SJSA1 (cell line): ENCODE measurements at places on chromosomes 12 and 14.
A peak's percentile ranks its signal among the peaks of the same experiment; 100 is the strongest.

GRCh38 chr12:111976291-111976690, 36.7 kb downstream of the TMEM116 start:
- DNase-seq: no peak

DNA sequence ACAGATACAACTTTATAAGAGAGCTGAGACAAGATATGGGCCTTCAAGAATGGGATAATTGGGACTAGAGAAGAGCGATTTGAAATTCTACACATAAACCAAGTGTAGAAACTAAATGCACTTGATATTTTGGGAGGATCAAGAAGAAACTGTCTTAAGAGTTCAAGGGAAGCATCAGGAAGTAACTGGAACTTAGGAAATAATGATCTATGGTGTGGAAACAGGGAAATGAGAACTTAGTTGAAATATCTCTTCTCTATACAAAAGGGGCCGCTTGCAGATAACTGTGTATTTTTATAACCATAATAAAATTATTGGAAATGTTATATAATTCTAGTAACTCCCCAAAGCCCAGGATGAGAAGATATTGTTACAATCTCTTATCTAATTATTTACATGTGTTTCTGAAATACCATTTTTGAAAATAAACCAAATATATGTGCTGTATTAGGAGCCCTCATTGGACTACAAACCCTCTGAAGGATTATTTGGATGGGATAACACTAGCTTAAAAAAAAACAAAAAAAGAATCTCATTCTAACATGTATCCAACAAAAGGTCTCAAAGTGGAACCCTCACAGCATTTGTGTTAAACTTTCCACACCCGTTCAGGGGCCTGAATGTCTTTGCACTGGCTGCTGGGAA, 84.7 kb upstream of the FLRT2 start:
- no peak for DNase-seq

DNA sequence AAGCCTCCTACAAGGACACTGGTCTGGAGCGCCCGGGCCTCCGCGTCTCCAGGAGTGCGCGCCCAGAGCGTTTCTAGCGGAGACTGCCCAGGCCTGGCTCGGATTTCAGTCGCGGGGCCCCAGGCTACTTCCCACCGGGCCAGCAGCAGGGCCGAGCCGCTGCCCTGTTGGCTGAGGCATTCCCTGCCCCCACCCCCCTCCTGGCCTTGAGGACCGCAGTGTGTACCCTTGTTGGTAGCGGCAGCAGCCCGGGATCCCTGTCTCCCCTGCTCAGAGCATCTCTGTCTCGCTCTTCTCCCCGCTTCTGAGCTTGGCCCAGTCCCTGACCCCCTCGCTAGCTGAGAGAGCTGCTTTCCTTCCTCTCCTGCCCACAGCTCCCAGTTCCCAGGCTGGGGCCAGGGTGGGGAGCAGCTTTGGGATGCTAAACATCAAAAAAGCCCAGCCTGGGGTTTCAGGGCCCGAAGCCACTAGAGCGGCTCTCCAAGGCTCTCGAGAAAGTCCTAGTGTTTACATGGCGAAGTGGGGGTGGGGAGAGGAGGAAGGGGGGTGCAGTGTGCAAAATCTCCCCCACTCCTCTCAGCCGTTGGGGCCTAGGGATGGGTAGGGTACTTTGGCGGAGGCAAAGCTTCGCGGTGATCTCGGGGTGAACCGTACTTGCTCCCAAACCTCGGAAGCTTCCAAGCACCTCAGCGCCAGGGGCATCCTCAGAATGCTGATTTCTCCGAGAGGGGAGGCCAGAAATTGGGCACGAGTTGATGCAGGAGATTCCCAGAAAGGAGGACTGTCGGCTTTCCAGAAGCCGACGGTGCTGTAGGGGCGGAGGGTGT, 6.4 kb downstream of the NKX2-1 start:
- DNase-seq: no peak

- DNase-seq: no peak
These were observed 7.1 kb downstream of the ERG28 start for GRCh38 chr14:75653563-75653962.

DNA sequence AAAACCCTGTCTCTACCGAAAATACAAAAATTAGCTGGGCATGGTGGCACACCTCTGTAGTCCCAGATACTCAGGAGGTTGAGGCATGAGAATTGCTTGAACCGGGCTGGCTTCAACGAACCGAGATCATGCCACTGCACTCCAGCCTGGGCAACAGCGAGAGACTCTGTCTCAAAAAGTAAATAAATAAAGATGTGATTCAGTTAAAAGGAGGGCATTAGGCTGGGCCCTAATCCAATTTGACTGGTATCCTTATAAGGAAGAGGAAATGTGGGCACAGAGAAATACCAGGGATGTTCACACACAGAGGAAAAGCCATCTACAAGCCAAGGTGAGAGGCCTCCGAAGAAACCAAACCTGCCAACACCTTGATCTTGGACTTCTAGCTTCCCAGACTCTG, 10.1 kb upstream of the DCAF4 start:
- DNase-seq: no peak

- no peak for DNase-seq
These were observed 101.6 kb upstream of the TMEM132C start for GRCh38 chr12:128165387-128165786.

DNA sequence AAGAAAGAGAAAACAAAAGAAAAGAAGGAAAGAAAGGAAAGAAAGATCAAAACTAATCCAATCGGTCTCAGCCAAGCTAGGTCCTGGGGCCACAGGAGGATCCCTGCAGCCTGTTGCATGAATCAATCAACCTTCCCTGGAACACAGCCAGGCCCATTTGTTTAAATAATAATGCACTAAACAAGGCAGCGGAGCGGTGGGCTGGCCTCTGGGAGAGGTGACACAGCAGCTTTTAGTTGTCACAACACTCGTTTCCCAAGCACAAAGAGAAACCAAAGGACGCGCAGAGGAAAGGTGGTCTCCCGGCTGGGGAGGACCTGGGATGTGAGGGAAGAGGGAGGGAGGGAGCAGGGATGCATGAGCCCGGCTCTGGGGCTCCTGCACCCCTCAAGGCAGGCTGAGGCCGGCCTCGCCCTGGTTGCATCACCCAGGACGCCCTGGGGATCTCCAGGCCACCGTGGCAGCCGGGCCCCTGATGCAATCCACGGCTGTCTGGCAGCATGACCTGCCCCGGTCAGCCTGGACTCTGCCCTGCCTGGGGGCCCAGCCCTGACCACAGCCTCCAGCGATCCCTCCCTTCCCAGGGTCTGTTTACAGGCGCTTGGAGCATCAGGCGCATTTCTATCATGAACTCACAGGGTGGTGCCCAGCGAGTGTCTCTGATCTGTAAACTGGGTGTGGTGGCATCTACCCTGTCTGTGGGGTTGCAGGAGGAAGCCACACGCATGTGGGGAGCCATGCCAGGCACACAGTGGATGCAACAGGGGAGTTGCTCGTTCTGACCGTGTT, 32.5 kb downstream of the MMP17 start:
- DNase-seq: peak; percentile 90

DNA sequence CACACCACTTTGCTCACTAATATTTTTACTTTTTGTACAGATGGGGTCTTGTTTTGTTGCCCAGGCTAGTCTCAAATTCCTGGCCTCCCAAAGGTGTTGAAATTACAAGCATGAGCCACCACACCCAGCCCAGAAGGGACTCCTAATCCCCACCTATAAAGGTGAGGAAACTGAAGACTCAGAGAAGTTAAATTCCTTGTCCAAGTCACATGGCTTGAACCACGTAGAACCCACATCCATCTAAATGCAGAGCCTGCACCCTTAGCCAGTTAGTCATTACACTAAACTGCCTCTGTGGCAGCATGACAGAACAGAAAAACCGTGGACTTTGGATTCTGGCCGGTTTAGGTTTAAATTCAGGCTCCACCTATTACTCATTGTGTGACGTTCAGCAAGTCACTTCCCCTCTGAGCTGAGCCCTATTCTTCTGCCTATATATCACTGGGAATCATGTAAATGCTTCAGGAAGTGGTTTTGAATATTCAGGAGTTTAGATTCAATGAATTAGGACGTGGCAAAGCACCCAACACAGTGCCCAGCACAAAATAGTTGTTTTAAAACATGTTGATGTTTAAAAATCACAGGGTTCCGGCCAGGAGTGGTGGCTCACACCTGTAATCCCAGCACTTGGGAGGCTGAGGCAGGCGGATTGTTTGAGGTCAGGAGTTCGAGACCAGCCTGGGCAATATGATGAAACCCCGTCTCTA, 3.0 kb upstream of the CORO1C start:
- DNase-seq: peak; percentile 71

- no peak for DNase-seq
These were observed 460.4 kb upstream of the SOX5 start for GRCh38 chr12:24409868-24410267.

DNA sequence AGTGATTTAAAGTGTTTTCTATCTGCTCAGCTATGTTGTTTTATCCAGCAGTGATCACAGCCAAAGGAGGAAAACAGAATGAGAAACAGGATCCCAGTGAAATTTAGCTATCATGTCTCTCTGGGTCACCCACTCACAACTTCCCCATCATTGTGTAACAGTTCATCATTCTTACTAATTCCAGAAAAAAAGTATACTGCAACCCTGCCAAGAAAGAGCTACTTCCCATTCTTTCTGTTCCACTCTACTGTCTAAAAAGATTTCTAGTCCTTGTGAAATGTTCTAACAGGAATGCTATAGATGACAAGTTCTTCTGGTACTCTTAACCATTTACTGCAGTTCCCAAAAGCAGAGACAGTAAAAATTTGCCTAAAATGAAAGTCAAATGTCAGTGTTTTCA, 39.2 kb upstream of the CD163 start:
- DNase-seq: no peak

- DNase-seq: no peak
These were observed 111.1 kb downstream of the VEZT start for GRCh38 chr12:95328708-95329107.

GRCh38 chr12:126198966-126199692, 1133.9 kb downstream of the AACS start:
- DNase-seq: no peak

- peak; percentile 90 for DNase-seq
These were observed 7.0 kb upstream of the BDKRB1 start for GRCh38 chr14:96249029-96249428.

- no peak for DNase-seq
These were observed 615.4 kb downstream of the C12orf50 start for GRCh38 chr12:87413784-87414183.

DNA sequence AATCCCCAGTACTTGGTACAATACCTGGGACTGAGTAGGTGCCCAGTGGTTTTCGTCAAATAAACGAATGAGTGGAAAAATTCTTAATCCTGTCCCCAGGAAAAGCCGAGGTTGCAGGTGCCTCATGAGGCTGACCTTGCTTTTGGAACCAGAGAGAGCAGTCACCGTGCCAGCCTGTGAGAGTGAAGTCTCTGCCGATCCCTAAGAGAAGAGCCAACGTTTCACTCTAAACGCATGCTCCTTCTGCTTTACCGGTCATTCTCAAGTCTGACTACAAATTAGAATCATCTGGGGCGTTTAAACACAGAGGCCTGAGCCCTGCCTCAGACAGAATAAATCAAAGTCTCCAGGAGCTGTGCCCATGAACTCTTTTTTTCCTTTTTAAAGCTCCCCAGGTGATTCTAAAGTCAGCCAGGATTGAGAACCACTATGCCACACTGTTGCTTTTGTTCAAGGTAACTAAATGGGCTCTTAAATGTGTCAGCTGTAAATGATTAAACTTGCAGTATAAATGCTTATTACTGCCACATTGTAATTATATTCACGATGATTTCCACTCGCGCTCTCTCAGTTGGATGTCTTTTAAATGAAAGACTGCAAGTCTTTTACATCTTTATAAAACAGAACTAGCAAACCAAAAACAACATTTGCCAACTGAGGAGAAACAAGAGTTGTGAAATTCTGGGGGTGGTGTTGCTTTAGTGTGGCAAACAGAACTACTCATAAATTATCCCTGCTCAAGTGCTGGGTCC, 26.9 kb downstream of the TCP11L2 start:
- DNase-seq: no peak

DNA sequence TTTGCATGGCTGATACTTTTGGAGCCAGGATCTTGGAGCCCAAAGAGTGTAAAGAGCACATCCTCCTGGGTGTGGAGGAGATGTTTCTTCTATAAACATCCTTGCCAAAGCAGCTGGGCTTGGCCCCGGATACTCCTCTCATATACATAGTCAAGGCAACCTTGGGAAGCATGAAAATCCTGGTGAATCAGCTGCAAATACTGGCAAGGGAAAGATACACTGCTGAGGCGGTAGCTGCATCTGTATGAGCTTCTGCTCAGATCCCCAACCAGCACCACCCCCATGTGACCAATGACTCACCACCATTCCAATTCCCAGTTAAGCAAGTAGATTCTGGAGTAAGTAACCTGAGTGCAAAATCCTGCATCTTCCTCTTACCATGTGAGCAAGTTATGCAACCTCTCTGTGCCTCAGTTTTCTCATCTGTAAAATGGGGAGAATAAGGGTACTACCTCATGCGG, 567.4 kb downstream of the MED13L start:
- no peak for DNase-seq

DNA sequence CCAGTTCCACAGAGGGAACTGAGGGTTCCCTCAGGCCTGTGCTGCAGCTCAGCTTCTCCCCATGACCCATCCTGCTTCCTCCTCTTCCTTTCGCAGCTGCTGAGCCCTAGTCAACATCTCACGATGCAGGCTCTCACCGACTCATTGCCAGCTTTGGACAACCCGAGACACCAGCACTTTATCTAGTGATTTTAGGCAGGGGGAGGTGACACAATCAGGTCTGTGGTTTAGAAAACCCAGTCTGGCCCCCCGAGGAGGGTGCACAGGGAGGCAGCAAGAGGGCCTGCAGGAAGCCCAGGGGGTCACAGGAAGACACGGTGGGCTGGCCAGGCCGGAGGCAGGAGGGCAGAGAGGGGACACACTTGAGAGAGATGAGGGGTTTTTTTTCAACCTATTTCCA, 35.4 kb downstream of the DIO3 start:
- no peak for DNase-seq

DNA sequence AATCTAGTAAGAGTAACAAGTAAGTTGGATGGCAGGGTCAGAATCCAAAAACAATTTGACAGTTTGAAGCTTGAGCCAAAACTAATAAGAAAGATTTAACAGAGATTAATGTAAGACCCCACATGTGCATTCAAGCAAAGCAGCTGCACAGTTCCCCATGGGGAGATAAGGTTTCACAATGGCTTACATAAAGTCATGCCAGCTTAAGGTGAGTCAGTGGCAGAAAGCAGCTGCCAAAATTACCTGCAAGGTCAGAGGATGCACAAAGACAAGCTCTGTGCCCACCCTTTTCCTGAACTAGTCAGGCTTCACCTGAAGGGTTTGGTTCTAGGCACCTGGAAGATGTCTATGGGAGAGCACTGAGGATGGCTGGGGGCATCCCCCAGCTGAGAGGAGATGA, 36.6 kb upstream of the KRT77 start:
- no peak for DNase-seq

- no peak for DNase-seq
These were observed 33.0 kb upstream of the SLC5A8 start for GRCh38 chr12:101243074-101243473.

DNA sequence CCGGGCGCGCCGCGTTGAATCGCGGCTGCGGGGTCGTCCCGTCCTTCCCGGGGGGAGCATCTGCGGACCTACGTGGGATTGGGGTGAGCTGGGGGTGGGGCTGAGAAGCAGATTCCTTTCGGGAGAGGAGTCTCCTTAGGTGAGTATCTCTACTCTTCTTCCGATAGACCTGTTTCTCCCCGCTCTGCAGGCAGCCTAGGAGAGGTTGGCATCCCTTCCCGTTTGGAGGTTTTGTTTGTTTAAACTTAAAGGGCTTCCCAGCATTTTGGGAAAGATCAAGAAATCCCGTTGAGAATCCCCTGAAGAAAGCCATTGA, 411 bp downstream of the TTLL5 start:
- no peak for DNase-seq

- no peak for DNase-seq
These were observed 425.9 kb upstream of the DCN start for GRCh38 chr12:91608542-91608941.

- no peak for DNase-seq
These were observed 593 bp downstream of the UNC119B start for GRCh38 chr12:120710805-120711296.

- DNase-seq: peak; percentile 12
These were observed 247.9 kb upstream of the ARHGAP5 start for GRCh38 chr14:31828946-31829868.
